NCI-H774 (cell line): ENCODE measurements at places on chromosomes 13 and 19.

DNA sequence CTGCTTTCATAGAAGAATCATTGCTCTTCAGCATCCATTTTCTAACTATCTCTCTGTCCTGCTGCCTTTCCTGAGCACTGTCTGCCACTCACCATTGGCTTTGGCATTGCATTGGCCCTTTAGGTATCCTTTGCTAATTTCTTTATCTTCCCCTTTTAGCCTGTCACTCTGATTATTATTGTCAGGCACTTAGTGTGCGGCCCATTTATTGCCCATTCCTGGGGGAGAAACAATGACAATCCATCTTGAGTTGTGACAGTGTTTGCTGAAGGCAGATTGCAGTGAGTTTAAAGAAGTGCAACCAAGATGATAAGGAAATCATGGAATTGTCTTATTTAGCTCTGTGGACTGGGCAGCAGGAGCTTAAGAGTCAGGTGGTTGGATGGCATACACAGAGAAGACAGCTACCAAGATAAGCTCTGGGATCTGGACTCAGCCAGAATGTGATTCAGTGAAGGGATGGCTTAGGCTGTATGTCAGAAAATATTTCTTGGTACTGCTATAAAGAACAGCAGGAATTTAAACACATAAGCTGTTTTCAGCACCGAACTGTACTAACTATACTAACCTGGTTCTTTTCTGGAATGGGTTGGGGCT, 25.3 kb downstream of the B3GLCT start:
- DNase-seq = no peak

- DNase-seq = no peak
Measured at GRCh38 chr19:34231439-34231838, 22.9 kb upstream of the GARRE1 start.

GRCh38 chr19:31970027-31970461, 375.4 kb upstream of the ZNF507 start:
- no peak for DNase-seq

DNA sequence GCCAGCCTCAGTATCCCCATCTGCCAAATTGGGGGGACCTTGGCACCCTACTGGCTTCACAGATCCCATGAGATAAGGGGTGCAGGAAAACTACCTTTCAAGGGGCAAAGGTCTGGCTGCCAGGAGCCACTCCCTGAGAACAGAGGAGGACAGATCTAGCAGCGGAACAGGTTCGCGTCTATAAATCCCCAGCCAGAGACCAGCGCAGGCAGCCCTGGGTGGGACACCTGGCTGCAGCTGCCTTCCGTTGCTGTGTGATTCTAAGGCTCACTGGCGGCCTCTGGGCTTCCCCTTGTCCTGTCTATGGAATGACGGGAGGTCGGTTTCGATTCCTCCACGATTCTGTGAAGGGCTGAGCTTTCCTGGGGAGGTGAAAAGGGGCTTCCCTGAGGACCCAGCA, 7.3 kb downstream of the RELB start:
- DNase-seq = no peak

DNA sequence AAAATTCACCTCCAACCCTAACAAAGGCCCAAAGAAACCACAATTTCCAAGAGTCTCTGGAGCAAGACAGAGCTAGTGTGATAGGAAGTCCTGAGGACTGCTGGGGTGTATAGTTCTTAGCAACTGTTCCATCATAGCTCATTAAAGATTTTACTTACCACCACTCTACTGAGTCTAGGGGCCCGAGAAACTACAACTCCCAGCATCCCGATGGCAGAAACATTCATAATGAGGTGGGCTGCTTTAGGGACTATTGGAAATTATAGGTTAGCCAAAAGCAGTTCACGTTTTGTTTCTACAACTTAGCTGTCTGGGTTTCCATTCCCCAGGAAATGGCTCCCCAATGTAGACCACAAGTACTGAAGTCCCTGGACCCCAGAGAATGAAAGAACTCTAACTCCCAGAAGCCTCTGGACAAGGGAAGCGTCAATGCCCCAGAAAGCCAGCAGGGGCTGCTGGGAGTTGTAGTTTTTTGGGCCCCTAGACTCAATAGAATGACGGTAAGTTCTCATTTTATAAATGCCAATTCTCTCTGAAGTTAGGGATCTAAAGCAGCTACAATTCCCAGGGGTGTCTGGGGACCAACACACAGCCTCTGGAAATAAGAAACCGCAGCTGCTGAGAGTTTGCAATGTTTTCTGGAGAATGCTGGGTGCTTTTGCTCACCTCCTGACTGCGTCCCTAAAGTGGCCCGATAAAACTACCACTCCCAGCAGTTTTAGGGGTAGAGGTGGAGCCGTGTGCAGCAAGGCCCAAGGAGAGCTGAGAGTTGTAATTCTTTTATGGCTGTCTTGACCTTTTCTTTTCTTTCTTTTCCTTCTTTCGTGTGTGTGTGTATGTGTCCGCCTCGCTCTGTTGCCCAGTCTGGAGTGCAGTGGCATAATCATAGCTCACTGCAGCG, 11.1 kb downstream of the FTL start:
- no peak for DNase-seq

DNA sequence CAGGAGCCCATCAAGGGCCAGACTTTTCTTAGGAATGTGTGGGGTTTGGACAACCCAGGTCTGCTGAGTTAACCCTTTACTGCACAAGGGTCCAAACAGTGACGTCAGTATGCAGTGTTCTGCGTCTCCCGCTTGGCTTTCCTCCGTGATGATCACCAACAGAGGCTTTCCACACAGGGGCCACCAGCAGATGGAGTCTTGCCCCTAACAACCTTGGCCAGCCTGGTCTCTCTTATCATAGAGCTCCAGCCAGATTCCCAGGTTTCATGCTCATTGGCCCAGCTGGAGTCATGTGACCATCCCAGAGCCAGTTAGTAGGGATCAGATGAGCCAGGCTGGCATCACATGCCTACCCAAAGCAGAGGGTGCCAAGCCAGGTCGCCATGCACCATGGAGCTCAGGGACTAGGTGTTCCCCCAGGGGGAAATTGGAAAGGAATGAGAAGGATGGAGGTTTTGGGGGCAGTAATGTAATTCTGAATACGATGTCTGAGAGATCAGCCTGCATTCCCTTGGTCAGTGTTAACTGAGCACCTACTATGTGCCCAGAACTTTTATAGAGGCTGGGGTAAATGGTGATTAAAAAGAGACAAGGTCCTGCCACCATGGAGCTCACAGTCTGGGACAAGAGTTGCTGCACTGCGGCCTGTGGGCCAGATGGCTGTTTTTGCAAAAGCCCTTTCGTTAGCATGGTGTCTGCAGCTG, 61.2 kb downstream of the MYH14 start:
- no peak for DNase-seq

GRCh38 chr13:27172495-27172842, 858 bp upstream of the USP12 start:
- no peak for DNase-seq

DNA sequence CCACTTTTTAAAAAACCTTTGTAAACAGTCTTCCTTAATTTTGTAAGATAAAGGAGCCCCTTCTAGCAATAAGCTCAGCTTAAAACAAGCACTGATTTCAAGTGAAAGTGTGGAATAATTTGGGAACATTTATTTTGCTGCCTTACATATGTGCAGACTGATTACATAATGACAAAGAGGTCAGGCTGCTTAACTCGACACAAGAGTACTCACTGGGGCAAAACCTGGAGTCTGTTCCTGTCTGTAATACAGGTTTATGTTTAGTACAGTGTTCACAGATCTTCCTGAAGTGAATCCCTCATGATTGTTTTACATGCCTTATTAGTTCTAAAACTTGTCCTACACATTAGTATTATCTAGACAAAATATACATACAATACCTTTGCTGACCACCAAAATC, 609.8 kb downstream of the LMO7 start:
- no peak for DNase-seq

GRCh38 chr13:112814905-112815585, 125.2 kb downstream of the ATP11A start:
- no peak for DNase-seq

DNA sequence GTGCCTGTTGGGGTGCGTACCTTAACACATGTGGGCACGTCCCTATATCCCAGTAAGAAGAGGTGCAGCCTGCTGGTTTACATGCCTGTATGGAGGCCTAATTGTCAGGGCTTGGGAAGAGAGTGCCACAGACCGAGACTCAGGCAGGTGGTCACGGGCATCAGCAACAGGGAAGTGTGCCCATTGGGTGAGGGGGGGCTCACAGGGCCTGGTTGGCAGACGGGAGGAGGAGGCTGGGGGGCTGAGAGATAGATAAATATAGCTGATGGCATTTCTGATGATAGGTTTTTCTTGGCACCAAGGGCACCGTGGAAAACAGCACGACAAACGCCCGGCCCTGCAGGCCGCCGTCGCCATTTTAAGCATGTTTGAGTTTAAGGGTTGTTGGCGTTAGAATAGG, 37.6 kb downstream of the NFIX start:
- DNase-seq = no peak

DNA sequence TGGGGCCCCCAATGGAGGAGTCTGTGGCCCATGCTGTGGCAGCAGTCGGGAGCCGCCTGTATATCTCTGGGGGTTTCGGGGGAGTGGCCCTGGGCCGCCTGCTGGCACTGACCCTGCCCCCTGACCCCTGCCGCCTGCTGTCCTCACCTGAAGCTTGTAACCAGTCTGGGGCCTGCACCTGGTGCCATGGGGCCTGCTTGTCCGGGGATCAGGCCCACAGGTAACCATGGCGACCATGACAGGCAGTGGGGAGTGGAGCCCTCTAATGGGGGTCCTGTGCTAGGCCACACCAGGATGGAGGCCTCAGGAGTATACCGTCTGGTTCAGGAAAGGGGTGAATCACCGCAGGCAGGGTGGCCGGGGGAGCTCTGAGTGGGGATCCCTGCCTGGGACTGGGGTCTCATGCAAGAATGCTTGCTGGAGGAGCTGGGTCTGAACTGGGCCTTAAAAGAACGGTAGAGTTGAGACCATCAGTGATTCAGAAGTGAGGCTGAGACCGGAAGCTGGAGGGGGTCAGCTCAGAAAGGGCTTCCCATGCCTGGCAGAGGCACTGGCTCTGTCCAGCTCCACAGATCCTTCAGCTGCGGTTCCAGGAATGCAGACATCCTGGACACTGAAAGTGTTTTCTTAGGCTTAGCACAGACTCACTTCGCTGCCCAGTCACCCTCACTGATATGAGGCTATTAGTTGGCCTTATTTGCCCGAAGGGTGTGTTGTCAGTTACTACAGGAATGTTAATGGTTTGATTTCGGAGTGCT, 29.1 kb downstream of the CNFN start:
- no peak for DNase-seq

DNA sequence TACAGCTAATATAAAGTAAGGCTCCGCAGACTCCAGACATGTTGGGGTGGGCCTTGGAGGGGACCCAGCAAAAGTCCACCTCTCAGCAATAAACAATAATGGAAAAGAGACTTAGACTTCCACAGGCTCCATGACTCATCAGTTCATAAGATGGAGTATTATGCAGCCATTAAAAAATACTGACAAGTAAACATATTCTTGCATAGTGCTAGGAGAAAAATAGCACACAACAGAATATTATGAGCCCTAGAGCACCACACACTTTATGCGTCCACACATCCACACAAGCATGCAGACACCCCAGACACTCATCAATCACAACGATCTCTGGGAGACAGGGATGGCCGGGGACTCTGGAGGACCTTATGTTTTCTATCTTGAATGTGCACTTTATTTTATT, 46.0 kb downstream of the PDCD5 start:
- DNase-seq = no peak

- DNase-seq = no peak
Measured at GRCh38 chr19:31667106-31667505, 317.9 kb upstream of the TSHZ3 start.

DNA sequence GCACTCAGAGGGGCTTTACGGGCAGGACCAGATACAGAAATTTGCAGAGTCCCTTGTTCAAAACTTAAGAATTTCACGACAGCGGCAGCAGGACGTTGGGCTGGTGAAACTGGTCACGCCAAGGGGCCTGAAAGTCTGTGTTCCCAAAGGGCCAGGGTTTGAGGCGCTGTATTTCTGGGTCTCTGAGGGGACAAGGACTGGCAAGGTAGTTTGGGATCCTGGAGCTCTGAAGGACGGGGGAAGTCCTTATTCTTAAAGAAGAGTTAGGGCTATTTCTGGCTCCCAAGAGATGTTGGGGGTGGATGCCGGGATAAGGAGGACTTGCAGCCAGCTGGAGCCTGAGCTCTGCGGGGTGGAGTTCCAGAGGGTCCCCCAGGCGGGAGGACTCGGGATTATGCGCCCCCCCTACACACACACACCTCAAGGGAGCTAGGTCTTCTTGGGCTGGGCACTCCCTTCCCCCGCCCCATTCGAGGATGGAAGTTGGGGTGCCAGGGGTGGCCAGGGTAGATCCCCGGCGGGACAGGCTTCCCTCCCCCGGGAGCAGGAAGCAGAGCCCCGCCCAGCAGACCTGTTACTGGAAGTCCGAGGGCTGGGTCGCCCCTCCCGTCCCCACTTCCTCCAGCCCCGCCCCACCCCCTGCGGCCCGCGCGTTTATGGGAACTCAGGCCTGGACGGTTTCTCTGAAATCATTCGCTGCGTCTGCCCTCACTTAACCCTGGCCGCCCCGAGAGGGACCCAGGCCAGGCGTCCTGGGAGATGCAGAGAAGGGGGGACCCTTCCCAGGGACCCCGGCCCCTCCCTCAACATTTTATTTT, 5.6 kb downstream of the BCL3 start:
- DNase-seq = peak; percentile 65

DNA sequence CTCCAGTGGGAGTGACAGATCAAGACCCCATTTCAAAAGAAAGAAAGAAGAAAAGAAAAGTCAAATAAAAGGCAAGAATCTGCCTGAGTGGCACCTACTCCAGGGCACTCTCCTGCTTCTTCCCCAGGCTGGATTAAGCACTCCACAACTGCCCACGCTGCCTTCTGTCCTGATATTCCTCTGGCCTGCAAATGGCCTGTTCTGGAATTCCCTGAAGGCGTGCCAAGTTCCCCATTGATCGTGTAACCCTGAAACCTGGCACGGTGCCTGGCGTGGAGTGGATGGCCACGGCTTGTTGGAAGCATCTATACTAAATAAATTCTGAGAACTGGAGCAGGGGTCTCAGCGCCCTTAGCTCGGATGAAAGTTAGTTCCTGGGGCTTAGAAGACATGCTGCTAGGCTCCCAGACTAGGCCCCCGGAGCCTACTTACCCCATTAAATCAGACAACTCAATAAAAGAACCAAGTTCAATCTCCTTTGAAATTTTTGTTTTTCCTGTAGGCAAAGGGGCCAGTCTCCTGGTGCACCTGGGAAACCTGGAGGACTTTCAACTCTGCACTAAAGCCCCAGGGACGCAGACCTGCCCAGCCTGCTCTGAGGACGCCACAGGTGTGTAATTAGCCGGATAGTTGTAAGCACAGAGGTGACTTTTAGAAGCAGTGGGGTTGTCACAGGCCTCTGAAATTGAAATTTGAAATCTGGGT, 21.9 kb downstream of the ANKRD27 start:
- no peak for DNase-seq
